ENCODE measurements at places on chromosomes 1 and 21.
A peak's percentile ranks its signal among the peaks of the same experiment; 100 is the strongest.

DNA sequence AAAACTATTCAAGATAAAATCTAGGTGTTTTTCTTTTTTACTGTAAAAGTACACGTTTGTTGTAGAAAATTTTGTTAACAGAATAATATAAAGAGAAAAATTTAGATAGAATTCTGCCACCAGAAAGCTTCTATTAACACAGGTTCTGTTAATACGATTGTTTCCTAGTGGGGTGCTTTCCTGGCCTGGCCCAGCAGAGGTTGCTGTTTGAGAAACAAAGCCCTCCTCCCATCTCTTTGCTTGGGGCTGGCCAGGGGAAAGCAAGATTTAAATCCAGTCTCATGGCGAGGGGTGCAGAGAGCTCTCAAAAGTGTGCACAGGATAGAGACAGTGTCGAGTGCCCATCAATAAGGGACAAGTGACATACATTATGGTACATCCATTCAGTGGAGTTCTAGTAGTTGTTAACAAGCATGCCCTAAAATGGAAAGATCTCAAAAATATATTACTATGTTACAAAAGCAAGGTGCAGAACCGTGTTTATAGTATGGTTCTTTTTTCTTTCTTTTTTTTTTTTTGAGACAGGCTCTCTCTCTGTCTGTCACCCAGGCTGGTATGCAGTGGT, 14.6 kb upstream of the ACBD3 start:
- DNase-seq = no peak

GRCh38 chr1:173590557-173590956, 12.3 kb downstream of the SLC9C2 start:
- DNase-seq = no peak

DNA sequence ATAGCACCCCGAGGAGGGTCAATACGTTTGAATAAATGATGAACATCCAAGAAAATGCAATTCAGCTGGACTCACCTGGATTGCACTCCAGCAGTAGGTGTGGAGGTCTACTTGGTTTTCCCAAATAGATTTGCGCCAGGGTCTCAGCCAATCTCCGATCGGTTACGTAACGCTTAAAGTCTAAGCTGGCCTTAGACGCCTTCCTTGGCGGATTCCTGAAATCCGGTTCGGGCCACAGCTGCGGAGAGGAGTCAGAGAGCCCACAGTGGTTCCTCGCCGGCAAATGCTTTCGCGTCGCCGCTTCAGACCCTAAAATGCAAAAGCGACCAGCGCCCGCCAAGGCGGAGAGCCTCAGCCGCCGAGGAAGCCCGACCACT, 322 bp downstream of the TFB2M start:
- no peak for DNase-seq

DNA sequence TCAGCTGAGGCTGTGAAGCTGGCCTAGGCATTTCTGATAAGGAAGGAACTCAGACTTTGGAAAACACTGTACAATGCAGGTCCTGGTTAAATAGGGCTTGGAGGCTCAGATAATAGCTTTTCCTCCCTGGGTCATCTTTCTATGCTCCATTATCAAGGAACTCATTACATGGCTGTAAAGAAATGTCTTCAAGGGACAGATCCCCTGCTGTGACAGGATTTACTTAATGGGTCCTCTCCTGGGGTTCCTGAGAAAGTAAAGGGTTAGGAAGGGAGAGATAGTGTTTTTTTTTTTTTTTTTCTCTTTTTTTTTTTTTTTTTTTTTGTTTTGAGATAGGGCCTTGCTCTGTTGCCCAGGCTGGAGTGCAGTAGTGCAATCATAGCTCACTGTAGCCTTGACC, 14.1 kb upstream of the SVBP start:
- DNase-seq = no peak

GRCh38 chr1:91741301-91741700, 144.7 kb downstream of the TGFBR3 start:
- DNase-seq = no peak

DNA sequence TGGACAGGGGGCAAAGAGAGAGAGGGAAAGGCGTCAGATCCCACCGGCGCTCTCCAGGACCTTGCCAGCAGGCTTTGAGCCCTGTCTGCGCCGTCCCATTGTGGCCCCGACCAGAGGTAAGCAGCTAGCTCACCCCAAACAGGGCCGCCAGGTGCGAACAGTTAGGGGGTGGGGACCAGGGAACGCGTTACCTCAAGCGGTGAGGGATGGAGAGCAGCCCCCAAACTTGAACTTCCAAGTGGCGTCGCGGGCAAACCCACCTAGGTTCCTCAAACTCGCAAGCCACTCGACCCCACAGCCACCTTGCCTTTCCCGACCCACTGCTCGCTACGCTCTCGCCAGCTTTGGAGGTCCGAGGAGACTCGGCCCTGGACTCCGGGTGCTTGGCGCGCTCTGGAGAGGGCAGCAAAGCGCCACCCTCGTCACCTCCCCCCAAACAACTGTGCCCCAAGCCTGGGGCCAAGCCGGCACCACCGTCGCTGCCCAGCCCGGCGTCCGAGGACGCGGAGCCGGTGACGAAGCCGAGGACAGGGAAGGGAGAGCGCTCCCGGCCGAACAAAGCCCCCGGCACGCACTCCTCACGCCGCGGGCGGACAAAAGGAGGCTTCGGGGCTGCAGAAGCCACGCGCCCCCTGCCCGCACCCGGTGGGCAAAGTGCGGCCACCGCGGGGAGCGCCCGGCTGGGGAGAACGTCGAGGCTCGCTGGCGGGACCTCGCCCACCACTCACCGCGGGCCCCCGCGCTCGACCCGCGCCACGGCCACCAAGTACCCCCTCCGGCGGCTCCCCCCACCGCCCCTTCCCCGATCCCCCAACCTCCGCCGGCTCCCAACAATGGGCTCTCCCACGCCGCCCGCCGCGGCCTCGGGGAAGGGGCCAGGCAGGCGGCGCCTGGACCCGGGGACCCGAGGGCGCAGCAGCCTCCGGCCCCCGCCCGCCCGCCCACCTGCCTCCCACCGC, 976 bp downstream of the SSBP3 start:
- DNase-seq = peak; percentile 38

- DNase-seq = no peak
Measured at GRCh38 chr1:197781968-197782721, 6.9 kb upstream of the DENND1B start.

DNA sequence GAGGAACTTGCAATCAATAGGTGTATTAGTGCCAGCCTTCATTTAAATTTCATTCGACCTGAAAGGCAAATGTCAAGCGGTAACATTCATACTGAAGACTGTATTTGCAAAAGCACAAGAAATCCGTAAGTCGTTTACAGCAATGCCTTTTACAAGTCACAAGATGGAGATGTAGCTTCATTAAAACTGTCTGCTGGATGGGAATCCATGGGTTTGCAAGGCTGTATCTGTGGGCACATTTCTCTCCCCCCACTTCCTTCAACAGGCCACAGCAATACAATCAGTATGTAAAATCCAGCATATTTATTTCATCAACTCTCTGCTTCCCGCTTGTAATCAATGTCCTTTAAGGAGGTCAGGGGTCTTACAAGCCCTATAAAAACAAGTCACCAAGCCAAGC, 147.1 kb downstream of the SLC45A1 start:
- DNase-seq = no peak

- peak; percentile 59 for DNase-seq
Measured at GRCh38 chr1:20370698-20371097, 80.0 kb downstream of the VWA5B1 start.

DNA sequence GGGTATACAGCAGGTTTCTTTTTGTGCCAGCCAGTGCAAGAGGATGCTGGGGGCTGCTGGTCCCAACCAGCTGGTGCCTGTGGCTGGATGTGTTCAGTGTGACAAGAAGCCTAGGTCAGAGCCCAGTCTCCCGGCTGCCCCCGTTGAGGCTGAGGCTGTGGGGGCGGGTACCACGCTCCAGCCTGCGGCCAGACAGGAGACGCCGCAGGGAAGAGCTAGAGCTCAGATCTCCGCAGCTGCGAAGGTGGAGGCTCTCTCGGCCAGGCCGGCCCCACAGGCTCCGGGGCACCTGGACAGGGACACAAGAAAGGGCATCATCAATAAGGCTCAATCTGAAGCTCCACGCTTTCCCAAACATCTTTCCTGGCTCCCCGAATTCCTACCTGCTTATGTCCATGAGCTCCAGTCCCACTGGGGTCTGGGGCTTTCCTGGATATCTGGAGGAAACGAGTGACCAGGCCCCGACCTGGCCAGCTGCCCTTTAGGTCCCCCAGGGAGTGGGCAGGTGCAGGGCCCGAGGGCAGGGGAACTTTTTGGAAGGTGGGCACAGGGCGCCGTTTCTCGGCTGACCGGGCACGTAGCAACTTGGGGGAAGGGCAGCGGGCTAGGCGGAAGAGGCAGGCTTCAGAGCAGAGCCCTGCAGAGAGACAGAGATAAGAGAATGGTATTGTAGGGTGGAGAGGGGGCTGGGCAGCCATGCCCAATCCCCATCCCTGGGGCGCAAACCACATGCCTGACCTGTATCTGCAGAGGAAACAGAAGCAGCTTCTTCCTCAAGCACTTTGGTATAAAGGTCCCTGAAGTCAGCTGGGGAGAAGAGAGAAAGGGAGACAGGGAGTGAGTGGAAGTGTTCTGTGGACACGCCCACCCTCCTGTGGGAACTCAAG, 7.4 kb downstream of the ENTREP3 start:
- DNase-seq = no peak

GRCh38 chr1:10694274-10694632, 102.2 kb downstream of the CASZ1 start:
- peak; percentile 80 for DNase-seq

- DNase-seq = no peak
Measured at GRCh38 chr1:16727190-16728111, 12.9 kb upstream of the RNU1-4 start.

GRCh38 chr21:36156815-36157670, at the start of gene DOP1B:
DOP1B (plus strand) TSS chr21:36156824; CDS start chr21:36164734, 7,910 bp downstream.
- DNase-seq = peak; percentile 28

DNA sequence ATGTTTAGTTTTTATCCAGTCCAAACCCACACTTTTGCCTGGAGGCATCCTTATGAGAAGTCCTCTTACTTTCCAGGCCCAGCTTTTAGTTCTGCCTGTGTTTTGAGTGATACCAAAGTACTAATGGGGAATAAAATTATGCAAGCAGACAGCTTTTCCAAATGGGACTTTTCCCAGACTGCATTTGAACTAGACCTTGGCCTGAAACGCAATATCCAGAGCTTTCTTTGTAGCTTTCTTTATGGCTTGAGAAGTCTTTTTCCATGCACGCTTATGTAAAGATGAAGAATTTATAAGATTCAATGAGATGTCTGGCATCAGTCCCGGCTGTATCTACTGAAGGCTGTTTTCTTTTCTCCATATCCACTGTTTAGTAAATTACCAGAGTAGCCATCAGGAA, 236.6 kb upstream of the RAB4A start:
- no peak for DNase-seq

- peak; percentile 42 for DNase-seq
Measured at GRCh38 chr1:41242342-41243078, 404 bp upstream of the SCMH1 start.

DNA sequence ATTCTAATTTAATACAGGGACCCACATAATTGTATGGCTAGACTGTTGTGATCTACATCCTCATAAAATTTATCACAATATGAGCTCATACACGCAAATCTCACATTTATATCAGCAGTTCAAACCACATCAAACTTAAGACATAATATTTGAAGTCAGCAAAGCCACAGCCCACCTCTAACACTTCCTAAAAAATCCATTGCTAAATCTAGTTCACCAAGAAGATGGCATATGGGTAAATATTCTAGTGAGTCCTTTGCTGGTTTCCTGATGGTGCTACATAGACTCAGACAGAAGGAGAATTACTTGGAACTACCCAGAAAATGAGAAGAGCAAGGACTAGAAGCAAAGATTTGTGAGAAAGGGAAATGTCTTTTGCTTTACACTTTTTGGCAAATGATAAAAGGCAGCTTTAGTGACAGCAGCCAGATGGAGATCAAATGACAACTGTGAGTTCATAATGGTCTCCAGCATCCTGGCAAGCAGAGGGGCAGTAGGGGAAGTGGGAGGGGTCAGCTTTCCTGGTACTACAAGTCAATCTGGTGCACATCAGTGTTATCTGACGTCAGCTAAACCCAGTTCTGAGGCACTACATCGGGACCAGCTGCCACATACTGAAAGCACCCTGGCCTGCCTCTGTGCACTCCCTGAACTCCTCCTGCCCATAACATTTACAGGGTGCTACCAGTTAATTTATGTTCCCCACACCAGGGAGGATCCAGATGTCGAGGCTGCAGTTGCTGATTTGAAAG, 10.6 kb upstream of the GADD45A start:
- DNase-seq = peak; percentile 68

DNA sequence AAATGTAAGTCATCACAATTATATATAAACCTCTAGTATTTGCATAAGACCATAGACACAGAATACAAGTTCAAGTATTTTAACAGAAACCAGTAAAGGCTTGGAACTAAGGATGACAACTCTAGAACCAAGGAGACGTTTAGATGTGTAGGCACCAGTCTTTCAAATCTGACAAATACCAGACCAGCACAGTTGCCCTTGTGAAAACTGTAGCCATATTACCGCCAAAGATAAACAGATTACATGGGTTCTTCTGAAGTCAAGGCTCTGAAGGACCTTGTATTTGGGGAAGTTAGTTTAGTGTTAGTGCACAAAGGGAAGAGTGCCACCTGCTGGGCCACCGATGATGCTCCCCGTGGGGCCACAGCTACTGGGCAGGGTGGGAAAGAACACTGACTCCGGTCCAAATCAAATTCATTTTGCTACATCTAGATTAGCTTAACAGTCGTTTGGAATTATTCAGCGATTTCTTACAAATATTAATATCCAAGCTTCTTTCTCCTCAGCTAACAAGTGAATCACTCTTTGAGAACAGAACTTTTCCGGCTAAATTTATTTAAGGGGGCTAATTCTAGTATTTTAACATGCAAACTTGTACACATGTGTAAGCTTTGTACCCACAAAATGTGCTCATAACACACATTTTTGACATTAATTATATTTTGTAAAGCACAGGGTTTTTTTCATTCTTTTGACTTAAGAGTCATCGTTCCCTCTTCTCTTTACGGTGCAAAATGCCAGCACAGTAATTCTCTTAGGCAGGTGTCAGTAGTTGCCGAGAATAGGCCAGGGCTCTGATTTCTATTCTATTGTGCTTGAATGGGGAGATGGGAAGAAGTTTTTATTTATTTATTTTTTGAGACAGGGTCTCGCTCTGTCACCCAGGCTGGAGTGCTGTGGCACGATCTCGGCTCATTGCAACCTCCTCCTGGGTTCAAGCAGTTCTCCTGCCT, 8.0 kb upstream of the NIBAN1 start:
- peak; percentile 62 for DNase-seq

- DNase-seq = no peak
Measured at GRCh38 chr21:25934771-25935224, 200.0 kb downstream of the GABPA start.

GRCh38 chr1:166980818-166981217, 5.5 kb upstream of the ILDR2 start:
- DNase-seq = no peak

GRCh38 chr1:60920561-60920960, 161.8 kb upstream of the NFIA start:
- no peak for DNase-seq

DNA sequence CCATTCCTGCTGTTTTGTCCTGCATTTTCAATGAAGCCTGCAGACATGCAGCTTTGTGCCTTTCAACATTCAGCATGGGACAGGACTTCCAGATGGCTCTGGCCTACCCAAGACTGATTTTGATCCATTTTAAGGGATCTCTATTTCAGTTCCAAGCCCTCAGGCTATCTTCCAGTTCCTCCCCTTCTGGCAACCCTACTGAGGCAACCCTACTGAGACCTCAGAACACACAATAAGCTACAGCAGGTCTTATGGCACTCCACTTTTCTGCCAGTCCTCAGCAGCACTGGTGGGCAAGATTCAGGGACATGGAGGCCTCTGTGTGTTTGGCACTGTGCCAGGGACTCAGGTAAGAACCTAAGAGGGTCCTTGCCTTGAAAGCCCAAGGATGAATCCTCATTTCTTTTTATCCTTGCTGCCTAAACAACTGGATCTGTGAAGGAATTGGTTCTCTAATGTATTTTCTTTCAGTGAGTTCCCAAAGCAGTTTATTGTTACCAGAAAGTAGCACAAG, 50.7 kb downstream of the MAB21L3 start:
- DNase-seq = no peak
